Iris pigment epithelial cell (primary cell): ENCODE measurements at places on chromosomes 12 and 14.

- DNase-seq = no peak
Measured at GRCh38 chr12:116325336-116325664, 47.8 kb upstream of the MED13L start.

DNA sequence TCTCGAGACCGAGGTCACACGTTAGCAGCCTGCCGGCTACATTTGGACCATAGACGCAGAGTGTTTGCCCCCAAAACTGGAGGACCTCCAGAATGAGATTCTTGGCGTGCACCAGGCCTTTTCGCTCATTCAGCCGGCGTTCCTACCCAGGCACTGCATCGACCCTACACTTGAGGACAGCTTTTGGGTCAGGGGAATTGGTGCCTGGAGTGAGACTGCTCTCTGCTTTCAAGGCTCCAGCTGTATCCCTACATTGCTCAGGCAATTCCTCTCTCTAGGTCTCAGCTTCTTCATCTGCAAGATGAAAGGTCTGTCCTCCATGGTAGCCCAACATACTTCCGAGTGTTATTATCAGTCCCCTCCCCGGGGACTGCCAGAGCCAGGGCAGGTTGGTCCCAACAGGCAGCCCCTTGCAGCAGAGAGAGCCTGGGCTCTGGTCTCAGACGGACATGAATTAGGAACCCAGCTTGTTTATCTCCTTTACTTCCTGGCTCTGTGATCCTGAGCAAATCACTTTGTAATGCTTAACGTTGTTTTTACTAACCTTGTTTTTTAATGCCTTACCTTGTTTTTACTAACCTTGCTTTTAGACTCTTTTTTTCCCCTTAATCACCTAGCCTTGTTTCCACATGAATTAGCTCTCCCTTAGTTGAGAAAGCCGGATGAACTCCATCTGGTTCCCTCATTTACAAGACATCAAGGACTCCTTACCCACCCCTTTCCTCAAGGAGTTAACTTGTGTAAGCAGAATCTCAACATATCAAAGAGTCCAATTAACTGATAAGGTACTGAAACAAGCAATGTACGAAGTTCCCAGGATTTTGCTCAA is 892 bp downstream of the TCHP start:
- peak; percentile 13 for DNase-seq

GRCh38 chr12:112705037-112705632 is 86.4 kb upstream of the RPH3A start:
- DNase-seq = no peak

GRCh38 chr12:31603546-31604009 is 12.6 kb upstream of the DENND5B start:
- no peak for DNase-seq

DNA sequence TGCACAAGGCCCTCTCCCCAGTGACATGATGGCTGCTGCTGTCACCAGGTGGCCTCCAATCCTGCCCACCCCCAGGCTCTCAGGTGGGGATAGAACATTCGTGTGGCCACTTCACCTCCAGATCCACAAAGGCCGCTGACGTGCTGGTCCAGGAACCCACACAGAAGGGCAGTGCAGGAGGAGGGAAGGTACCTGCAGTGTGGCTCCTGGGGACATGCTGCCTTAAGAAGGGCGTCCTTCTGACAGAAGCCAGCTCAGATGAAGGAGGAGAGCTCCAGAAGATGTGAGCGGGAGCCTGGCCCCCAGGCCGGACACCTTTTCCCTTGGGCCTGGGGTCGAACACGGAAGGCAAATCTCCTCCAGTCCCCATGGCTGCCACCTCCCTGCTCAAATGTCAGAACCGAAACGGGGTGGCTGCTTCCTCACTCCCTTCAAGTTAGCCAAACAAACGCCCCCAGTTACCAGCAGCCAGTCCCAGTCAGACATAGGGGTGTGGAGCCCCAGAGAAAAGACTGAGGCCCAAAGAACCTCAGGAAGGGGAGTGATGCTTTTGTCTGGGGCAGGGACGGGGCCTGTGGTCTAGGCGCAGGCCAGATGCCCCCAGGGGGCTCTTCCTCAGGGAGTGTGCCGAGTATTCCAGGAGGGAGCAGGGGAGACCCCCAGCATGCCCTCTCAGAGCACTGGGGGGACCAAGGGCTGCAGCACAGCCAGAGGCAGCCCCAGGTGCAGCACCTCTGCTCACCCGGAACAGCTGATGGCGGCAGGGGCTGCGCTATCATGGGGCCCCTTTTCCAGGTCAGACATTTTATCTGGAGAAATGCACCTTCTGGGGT is 155.9 kb downstream of the CALM1 start:
- DNase-seq = no peak

GRCh38 chr14:37594238-37594970 is 645 bp downstream of the FOXA1 start:
- peak; percentile 81 for DNase-seq

DNA sequence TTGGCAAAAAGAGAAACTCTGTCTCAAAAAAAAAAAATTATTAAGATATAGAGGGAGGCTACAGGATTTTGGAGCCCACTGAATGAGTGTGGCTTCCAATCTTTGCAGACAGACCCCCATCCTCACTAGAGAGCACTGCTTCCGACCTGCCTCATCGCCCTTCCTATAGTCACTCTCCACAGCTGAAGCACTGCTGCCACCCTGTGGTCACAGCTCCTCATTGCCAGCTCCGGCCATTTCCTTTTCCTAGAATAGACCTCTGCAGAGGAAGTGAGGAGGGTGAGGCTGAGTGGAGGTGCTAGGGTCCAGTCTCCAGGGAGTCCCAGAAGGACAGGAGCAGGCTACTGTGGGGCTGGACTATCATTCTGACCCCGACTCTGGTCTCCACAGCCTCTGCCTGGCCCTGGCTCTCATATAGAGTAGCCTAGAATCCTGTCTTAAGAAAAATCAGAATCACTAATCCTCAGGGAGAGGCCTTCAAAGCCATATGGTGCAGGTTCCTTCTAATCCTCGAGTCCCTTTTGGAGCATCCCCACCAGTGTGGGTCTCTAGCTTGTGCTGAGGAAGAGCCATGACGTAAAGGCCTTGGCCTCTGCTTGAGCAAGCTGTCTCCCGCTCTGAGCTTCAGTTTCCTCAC is 1.4 kb upstream of the NPFF start:
- peak; percentile 64 for DNase-seq

DNA sequence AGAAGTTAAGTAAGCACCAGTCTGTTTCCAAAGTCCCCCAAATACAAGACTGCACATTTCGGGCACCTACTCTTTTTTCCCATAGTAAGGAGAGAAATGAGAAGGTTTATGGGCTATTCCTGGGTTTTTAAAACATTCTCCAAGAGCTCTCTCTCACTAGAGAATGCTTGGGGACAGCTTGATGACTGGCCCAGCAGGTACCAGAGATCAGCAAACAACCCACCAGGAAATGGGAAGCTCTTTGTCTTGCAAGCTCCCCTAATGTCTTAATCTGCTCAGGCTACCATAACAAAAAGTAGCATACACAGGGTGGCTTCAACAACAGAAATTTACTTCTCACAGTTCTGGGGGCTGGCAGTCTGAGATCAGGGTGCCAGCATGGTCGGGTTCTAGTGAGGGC is 41.8 kb upstream of the CRY1 start:
- DNase-seq = no peak

DNA sequence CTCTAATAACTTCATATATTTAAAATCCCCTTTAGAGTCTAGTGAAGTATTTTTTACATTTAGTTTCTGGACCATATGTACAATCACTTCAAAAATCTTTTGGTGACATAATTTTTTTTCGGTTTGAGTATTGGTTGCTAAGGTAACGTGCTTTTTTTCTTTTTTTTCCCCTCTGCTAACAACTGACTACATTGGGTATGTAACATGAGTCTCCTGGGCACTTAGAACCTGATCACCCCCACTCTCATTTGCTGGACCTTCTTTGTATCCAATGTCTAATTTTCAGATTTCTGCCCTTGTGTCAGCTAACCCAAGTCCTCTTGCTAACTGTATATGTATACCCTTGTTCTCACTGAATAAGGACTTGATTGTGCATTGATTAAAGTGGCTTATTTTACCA is 592.9 kb upstream of the FLRT2 start:
- no peak for DNase-seq

GRCh38 chr14:101001311-101002069 is 98.0 kb upstream of the RTL1 start:
- DNase-seq = peak; percentile 76

DNA sequence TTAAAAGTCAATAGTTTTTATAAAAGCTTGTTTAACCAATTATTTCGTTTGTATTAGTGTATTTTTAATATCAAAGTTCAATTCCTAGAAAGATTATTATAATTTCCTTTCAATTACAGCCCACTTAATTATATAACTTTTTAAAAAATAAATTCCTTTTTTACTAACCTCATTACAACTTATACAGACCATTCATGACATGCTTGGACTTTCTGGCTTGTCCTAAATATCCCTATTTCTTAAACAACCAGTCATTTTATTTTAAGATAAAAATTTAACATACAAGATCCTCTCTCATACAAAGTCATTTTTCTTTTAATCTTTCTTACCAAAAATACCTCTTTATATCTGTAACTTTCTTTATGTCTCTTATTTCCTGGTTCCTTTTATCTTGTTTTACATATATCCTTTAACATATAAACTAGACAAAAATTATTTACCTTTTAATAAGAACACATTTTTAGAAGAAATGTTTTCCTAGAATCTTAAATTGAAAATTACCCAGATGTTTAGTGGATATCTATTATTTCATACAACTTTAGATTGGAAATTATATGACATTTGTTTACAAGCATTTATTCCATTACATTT is 10.4 kb upstream of the TMEM263 start:
- no peak for DNase-seq

GRCh38 chr14:34742270-34743115 is 28.1 kb upstream of the CFL2 start:
- no peak for DNase-seq

- DNase-seq = no peak
Measured at GRCh38 chr14:86940106-86940505, 1052.9 kb downstream of the GALC start.

GRCh38 chr14:99976021-99976420 is 89.2 kb upstream of the EVL start:
- no peak for DNase-seq

- DNase-seq = peak; percentile 56
Measured at GRCh38 chr14:35046751-35047536, 872 bp downstream of the FAM177A1 start.

- DNase-seq = no peak
Measured at GRCh38 chr14:22890416-22890815, 7.4 kb downstream of the REM2 start.

GRCh38 chr12:7282844-7283243 is 21.0 kb upstream of the ACSM4 start:
- no peak for DNase-seq

- no peak for DNase-seq
Measured at GRCh38 chr12:30874455-30875321, 51.9 kb upstream of the TSPAN11 start.

DNA sequence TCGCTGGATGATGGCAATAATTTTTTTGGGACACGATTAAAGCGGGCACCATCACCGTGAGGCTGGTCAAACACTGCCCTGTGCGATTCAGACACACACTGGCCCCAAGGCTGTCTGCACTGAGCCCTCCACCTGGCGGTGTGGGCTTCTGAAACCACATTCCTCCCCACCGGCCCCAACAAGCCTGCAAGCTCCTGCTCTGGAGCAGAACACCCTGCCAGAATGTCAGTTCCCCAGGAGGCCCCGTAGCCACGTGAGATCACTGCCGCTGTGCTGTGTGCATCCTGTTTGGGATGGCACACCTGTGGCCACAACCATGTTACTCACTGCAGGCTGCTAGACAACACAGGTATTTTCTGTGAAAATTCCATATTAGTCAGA is 7.9 kb downstream of the GSC start:
- DNase-seq = no peak

DNA sequence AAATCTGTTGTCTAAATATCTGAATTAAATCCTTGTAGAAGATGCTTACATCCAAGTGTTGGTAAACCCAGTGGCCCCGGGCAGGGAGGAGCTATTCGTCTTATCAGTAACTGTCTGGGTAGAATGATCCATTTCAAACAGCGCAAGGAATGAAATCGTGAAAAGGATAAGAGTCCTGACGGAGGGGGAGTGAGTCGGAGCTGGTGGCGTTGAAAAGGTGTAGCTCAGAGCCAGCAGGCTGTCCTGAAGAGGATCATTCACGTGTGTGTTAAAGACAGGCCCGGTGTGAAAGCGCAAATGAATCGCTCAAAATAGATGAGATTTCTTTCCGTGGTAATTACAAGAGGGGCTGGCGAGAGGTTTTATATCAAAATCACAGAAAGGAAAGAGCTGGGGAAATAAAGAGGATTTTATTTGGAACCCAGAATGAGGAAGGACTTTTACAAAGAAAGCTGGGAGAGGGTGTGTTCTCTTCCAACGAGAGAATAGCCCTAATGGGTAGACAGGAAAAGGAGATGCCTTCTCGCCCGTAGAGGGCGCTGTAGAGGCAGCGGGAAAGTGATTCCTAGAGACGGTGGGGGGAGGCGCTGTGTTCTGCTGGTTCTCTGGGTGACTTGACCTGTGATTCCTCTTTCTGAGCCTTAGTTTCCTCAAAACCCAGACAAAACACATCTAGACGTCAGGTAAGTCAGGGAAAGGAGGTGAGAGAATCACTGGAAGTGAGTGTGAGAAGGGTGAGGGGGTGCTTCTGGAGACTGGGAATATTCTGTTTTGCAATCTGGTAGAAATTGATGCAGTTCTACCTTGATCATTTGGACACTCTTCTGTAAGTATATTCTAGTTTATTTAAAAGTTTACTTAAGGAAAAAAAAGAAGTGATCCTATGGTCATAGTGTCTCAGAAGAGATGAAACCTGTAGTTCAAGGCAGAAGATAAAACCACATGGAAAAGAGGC is 39.3 kb downstream of the SRRM4 start:
- DNase-seq = no peak

GRCh38 chr12:26122061-26122680 is 2.7 kb downstream of the BHLHE41 start:
- DNase-seq = peak; percentile 34

DNA sequence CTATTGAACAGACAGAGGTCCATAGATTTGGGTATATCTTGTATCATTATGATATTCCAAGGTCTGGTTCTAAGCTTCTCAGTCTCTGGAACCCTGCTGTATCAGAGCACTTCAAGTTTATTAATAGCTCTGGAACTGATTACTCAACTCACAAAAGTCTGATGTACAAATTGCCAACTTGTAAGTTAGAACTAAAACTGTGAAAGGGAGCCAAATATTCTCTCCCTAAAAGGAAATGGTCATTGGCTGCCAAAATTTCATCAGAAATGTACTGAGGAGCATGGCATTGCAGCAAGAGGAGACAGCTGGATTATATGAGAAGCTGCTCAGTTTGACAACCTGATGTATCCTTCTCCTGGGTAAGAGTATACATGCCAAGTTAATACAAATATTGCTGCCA is 828.8 kb upstream of the SEL1L start:
- DNase-seq = no peak
